ENCODE measurements at places on chromosomes 16 and 17. TPM values are rescaled to one million over a fixed set of nuclear protein-coding genes. Genes with fewer than 3 reads are reported as not detected.

- peak; percentile 81 for DNase-seq
Measured at GRCh38 chr16:56576585-56577299, 11.9 kb downstream of the MT4 start.

GRCh38 chr17:21365016-21365415, 11.1 kb upstream of the KCNJ12 start:
- no peak for DNase-seq

DNA sequence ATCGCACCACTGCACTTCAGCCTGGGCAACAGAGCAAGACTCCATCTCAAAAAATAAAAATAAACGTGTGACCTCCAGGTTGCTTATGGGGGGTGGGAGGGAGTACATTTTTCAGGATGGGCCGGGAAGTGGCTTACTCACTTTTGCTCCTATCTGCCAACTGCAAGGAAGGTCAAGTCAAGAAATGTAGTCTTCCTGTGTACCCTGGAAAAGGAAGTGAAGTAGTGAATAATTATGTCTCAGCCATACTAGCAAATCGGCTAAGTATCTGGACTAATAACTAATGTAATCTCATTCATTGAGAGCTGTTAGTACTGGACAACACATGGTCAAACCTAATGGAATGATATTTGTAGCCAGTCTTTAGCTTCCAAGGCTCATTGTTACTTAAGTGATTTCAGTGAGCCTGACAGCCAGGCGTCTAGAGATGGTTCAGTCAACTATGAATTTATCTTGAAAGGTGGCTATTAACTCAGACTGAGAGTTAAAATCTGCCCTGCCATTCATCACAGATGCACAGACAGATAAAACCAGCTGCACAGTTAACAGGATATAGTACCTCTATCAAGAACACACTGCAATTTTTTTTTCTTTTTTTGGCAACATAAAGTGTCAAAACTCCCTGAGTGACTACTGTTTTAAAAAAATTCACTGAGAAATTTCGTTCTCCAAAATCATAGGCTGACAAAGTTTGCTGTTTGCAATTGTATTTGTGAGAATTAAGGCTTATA, 3.7 kb upstream of the TACO1 start:
- DNase-seq: no peak

Gene CNGB1
- not detected for total RNA-seq

Gene NUDT16L1
- total RNA-seq: 33.1 TPM

Gene CES3
- 2.2 TPM for total RNA-seq
